Fibroblast of skin of left biceps (primary cell): ENCODE measurements at places on chromosomes 11 and 22.

- no peak for DNase-seq
Observed at GRCh38 chr11:126488591-126489370, 133.3 kb downstream of the ST3GAL4 start.

GRCh38 chr11:131307506-131307905 is 62.9 kb upstream of the NTM start:
- DNase-seq = no peak

DNA sequence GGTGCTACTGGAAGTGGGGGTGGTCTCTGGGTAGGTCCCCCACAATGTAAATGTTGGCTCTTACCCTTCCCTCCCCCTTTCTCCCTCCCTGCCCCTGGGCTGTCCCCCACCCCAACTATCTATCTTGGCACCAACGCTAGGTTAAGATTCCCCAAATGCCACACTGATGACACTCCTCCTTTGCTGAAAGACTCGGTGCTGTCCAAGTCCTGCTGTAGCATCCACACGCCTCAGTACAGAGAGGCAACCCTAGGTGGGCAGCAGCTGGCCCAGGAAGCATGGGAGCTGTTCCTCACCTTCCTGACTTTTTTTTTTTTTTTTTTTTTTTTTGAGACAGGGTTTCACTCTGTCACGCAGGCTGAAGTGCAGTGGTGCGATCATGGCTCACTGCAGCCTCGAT is 3.4 kb upstream of the KCTD17 start:
- DNase-seq = no peak

- DNase-seq = no peak
Observed at GRCh38 chr22:43118024-43118849, 7.7 kb downstream of the BIK start.

DNA sequence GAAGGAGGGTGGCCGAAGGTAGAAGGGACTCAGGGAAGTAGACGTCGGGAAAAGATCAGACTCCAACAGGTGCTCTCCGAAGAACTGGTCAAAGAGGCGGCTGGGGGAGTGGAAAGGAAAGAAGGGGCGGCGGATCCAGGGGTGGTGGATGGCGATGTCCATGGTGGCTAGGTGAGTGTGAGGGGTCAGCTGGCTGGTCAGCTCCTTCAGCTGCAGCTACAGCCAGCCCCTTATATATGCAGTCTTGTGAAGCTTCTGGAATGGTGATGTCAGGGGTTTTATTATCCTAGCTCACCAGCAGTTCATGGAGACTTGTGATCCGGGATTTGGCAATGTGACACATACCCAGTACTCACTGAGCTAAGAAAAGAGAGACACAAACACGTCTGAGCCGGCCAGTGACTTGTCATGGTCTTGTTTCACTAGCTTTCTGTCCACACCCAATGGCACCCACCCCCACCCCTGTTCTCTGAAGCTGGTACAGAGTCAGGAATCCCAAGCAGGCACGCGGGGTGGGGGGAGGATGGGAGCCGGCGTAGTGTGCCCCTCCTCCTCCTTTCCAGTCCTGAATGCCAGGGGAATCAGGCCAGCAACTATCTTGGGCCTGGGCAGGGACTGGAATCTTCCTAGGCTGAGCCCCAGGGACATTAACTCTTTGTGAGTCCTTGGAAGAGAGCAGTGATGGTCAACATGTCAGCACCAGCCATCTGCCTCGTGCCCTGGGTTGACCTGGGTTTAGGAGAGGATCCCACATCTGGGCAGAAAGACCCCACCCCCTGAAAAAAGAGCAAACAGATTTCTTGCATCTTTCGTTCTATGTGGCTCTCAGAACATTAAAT is at the start of gene CRYAB:
CRYAB (minus strand) TSS at position 208 of the 839 bp plus-strand sequence; CDS start at position 162, 46 bp downstream.
- DNase-seq = peak; percentile 43

- no peak for DNase-seq
Observed at GRCh38 chr11:77088236-77089003, 14.2 kb upstream of the OMP start.

DNA sequence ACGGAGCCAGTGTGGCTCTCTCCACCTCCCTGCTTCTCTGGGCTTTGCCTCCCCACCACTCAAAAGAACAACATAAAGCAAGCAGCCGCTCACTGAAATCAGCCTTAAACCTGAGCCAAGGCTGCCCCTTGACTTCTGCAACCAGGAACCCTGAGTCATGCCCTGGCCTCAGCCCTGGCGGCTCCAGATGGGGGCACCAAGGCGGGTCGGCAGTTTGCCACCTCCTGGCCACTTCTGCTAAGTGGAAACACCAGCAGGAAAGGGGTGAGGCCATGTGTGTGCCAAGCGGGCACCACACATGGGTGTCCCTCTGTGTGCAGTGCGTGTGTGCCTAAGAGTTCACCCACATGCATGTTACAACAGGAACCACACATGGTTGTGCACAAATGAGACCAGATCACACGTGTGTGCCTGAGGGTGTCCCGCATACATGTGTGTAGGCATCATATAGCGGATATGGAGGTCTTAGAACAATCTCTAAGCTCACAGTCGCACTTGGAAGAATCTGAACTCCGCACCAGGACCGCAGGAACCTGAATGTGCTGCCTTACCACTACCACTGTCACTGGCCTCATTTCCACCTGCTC is 221.2 kb downstream of the MN1 start:
- no peak for DNase-seq

GRCh38 chr11:122197066-122197987 is 81.3 kb upstream of the BLID start:
- peak; percentile 93 for DNase-seq

DNA sequence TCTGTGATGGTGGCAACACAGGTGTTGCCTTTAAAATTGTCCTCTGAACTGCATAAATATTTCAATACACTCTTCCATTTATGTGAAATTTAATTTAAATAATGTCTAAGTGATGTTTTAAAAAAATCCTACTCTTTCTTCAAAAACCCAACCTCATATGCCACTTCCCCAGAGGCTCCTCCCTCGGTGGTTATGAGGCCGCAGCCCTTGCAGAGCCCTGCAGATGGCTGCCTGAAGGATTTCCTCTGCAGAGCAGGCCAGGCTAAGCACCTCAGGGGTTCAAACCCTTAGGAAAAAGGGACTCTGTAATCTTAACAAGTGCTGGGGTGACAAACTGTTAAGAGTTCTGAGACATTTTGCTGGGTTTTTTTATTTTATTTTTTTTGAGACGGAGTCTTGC is 25.2 kb downstream of the MORC2 start:
- DNase-seq = no peak
